ENCODE measurements at places on chromosomes 16 and 17.

DNA sequence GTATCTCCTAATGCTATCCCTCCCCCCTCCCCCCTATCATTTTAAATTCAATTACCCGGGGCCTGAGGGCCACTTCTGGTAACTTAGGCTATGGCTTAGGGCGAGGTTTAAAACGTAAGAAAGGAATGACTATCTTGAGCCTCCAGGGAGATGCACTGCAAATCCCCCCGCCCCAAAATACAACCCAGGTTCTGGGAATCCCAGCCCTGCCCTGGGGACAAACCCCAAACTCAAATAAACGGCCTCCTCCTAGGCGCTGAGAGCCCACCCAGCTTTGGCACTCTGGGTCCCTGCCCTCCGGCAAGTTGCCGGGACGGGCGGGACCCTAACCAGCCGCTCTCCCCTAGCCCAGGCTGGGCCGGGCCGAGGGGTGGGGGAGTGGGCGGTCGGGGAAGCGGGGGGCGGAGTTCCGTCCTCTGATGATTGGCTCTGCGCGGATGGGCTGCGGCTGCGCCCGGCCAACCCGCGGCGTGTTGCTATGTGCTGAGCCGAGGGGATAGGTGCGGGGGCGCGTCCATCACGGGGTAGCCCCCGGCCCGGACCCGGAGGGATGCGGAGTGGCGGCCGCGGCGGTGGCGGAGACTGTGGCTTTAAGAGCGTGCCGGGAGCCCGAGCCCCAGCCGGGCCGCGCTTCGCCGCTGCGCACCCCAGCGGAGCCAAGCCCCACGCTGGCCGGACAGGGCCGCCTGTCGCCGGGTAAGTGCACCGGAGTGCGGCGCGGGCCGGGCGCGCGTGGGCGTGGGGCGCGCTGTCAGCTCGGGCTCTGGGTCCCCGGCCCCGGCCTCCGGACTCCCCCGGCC is at the start of gene YPEL2:
TSS of gene YPEL2 (plus strand) at position 527 of the 800 bp plus-strand sequence. CDS start 21,755 bp downstream, outside the sequence.
- DNase-seq, result peak; percentile 92

GRCh38 chr16:55552621-55553020 is 13.9 kb upstream of the CAPNS2 start:
- DNase-seq, result no peak

- DNase-seq, result no peak
These were observed 26.6 kb upstream of the NAGLU start for GRCh38 chr17:42509409-42509808.

- no peak for DNase-seq
These were observed 61.2 kb upstream of the MED13 start for GRCh38 chr17:62126292-62126691.

- DNase-seq, result no peak
These were observed 265.0 kb downstream of the RBFOX1 start for GRCh38 chr16:7597677-7598076.

- DNase-seq, result no peak
These were observed 42.4 kb upstream of the ZFP90 start for GRCh38 chr16:68496689-68497088.

DNA sequence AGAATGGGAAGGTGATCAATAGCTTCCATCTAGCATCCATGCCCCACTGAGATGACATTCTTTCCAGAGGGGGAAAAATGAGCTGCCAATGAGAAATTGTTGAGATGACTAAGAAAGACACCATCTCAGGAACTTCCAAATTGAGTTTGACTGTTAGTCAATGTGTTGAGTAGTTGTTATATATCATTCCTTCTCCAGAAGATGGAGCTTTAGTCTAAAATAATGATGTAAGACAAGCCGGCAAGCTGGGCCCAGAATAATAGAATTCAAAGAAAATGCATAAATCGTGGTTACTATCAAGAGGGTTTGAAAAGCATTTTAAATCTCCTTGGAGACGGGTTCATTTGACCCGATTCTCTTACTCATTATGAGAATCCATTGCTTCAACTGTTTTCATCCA is 71.0 kb upstream of the ATF7IP2 start:
- DNase-seq, result peak; percentile 34

DNA sequence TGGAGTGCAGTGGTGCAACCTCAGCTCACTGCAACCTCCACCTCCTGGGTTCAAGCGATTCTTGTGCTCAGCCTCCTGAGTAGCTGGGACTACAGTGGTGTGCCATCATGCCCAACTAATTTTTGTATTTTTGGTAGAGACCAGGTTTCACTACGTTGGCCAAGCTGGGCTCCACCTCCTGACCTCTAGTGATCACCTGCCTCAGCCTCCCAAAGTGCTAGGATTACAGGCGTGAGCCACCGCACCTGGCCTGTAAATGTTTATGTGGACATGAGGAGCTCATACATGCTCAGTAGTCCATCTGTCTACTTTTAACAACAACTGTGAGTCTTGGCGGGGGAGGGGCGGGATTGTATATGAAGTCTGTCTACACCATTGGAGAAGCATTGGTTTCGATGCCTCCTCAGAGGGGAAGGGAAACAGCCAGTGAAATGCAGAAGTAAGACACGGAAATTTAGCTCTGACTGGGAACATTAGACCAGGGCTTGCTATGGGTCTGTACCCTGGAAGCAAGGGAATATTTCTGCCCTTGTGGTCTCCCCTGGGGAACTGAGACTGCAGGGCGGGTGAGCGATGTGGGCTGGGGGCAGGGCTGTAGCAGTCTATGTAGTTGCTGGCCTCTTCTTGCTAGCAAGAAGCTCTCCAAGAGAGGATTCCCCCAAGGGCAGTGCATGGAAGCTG is 9.3 kb downstream of the NUBP1 start:
- DNase-seq, result peak; percentile 6

GRCh38 chr16:65981057-65981456 is 385.4 kb upstream of the CDH5 start:
- no peak for DNase-seq

GRCh38 chr17:39252788-39253460 is 27.2 kb upstream of the STAC2 start:
- DNase-seq, result no peak

- DNase-seq, result no peak
These were observed 5.6 kb downstream of the P2RX1 start for GRCh38 chr17:3910420-3911270.

- DNase-seq, result no peak
These were observed 49.8 kb downstream of the TANC2 start for GRCh38 chr17:63015824-63016223.

DNA sequence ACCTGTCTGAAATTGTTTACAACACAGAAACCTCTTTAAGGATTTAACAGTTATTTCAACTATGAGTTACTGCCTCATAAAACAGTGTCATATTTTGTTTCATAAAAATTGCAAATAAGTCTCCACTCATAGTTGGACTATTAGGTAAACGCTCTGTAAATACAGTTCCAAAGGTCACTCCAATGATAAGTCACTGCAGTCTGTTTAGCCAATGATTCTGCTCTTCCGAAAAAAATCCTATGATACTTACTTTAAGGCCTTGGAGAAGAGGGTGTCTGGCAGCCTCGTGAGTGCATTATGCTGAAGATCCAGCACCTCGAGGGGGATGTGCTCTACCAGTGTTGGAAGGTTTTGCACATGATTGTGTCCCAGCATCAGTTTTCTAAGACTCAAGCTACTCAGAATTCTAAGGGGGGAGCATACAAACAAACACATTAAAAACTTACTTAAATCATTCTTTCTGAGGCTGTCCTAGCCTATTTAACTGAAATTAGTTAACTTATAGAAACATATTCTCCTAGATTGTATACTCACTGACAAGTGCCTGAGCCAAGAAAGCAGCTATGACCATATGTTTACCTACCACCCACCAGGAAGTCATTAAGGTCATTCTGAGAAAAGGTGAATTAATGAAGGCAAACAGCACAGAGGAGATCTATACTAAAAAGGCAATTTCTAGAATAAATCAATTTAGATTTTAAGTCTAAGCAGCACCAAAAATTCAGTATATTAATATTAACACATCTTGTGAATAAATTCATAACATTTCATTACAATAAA is 41.1 kb downstream of the MARVELD3 start:
- DNase-seq, result no peak

Measured in CD4-positive, alpha-beta T cell treated with Interleukin-6 at 100 ng/mL for 8 hours (primary cell).